ENCODE measurements at places on chromosomes 5 and 9.

- DNase-seq: no peak
Observed at GRCh38 chr5:154529282-154529681, 51.3 kb upstream of the HAND1 start.

GRCh38 chr9:135889564-135890189 lies 17.7 kb downstream of the CAMSAP1 start:
- no peak for DNase-seq

- DNase-seq: no peak
Observed at GRCh38 chr9:128159522-128159783, 612 bp upstream of the BBLN start.

DNA sequence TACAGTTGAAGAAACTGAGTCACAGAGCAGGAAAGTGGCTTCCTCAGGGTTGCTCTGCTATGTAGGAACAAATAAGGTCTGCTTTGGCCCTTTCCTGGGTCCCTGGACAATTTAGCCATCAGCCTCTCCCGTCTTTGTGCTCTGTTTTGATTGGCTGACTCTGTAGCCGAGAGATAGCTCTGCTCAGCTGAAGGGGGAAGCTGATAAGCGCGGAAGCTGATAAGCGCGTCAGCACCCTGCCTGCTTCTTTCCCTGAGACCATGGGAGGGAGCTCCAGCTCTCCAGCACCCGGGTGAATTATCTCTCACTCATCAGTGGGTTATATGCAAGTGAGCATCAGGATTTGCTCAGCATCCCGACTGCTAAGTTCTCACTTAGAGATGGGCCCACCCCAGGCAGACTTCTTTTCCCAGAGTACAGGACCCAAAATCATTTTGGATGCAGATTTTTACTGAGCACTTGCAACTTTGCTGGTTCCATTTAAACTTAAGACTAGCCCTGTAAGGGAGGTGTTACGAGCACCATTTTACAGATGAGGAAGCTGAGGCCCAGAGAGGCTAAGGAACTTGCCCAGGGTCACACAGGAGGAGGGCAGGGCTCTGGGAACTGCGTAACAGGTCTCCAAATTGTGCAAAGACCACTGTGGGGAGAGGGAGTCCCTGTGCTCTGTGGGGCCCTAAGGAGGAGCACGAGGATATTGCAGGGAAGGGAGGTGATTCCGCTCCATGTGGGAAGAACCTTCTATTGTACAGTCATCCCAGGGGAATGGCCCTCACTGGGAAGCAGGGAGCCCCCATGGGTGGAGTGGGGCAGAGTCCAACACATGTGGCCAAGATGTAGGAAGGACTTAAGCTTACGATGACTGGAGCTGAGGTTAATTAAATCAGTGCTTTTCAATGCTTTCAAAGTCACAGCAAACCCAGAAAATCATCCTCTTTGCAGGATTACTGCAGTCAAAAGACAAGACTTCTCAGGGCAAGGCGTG lies 83.7 kb upstream of the ORM1 start:
- DNase-seq: peak; percentile 58

GRCh38 chr9:16619402-16619801 lies 251.1 kb downstream of the BNC2 start:
- peak; percentile 11 for DNase-seq

GRCh38 chr9:2119566-2119965 lies 104.4 kb downstream of the SMARCA2 start:
- DNase-seq: no peak
